ENCODE measurements at places on chromosomes 4 and X.

DNA sequence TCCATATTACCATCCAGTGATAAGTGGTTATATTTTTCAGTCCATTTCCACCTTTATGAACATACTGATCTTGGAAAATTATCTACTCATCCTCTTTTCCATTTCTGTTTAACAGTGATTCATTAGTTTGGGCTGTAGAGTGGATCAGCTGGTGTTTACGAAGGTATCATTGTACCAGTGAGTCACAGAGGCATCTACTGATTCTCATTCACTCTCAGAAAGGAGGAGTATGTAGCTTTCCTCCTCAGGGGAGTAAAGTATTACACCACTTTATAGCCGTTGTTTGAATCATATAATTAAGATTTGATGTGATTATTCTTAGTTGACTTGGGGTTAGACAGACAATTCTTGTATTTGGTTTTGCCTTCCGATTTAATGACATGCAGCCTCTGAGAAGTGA, 74.7 kb downstream of the GALNT7 start:
- no peak for DNase-seq

DNA sequence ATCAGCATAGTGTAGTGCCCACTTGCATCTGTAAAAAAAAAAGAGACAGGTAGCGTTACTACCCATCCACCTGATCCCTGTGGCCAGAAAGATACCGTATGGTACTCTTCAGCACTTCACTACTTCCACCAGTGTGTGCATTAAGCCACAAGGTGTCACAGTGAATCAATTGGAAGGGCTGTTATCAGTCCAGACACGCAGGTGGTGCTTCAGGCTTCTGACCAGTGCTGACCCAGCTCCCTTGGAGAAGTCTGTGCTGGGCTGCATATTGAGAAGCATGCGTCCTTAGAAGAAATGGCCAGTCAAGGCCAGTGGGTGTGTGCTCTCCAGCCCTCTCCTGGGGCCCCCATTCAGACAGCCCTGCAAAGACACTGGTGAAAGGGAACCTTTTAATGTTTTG, 10.6 kb downstream of the LDB2 start:
- DNase-seq, result no peak

DNA sequence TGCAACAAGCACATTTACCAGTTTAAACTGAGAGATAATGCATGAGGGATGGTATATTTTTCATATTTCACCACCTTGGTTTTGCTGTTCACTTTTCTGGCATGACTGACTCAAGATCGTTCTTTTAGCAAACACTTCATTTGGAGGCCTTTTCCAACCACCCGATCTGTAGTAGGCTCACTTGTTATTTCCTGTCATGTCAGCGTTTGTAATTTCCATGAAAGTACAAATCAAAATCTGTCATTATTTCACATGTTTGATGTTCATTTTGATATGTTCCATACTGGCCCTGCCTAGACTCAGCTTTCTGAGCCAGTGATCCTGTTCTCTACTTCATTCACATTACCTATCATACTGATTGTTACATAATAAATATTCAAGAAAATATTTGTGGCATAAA, 1888.3 kb upstream of the PCDH7 start:
- DNase-seq, result no peak

- no peak for DNase-seq
Observed at GRCh38 chr4:88136249-88136648, 22.2 kb downstream of the ABCG2 start.

DNA sequence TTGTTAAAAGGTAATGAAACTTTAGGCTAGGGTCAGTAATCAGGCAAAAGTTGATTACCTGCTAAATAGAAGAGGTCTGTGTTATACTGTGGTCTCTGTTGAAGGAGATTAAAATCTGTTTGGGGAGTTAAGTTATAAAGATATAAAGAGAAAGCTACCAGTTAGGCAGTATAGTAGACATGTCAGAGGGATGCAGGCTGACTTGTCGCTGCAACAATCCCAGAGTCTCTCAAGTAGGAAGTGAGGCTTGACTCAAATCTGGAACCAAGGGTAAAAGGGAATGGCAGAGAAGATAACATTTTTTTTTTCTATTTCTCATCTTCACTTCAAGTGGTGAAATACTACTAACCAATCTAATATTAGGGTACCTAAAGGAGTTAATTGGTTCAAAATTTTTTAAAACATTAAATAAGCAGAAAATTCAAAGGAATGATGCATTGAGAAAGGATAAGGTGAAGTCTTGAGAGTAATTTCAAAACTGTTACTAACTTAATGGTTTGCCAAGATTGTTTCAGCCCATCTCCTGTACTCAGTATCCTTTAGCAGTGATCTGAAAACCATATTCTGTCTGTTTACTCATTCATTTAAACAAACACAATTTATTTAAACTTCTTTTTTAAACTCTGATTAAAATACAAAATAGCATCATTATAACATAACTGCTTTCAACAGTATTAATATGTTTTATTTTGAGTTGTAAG, 12.8 kb downstream of the HERC3 start:
- no peak for DNase-seq

DNA sequence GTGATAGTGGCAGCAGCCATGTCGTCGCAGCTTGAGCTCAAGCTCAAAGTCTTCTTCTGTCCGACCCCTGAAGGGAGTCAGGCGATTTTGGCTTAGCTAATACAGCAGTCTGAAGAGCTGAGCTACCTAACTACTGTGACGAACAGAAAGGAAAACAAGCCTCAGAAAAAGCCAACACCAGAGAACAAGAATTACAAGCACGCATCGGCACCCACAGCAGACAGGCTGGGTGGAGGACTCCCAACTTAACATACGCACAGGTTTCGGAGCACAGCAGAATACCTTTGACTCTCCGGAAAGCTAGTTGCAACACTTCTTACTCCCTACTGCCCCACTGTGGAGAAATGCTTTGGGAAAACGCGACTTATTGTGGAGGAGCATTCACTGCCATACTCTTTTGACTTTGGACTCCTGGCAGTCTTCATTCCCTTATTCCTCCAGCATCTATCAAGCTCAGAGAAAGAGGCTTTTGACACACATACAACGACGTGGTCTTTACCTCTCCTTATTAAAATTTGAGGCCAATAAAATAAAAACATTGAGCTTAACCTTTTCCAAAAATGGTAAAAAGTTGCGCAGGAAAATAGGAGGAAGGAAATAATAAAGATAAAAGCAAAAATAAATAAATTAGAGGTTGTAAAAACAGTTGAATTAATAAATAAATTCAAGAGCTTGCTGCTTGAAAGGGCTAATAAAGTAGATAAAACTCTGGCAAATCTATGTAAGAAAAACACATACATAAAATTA, 41.3 kb upstream of the GPC3 start:
- no peak for DNase-seq

DNA sequence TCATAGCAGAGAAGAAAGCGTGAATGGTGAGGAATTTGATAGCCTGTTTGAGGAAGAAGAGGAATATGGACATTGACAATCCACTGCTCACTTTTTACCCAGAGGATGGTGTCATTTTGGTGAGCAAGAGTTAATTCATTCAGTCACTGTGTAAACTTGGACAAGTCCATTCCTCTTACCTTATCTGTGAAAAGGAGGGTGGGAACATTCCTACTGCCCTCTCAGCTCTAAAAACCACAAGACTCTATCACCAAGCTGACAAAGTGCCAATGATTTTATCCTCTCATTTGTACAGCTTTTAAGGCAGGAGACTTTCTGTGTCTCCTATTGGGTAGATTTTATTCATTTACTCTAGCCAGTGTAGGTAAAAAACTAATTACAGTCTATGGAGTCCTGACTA, 103.8 kb downstream of the LUZP4 start:
- DNase-seq, result no peak

DNA sequence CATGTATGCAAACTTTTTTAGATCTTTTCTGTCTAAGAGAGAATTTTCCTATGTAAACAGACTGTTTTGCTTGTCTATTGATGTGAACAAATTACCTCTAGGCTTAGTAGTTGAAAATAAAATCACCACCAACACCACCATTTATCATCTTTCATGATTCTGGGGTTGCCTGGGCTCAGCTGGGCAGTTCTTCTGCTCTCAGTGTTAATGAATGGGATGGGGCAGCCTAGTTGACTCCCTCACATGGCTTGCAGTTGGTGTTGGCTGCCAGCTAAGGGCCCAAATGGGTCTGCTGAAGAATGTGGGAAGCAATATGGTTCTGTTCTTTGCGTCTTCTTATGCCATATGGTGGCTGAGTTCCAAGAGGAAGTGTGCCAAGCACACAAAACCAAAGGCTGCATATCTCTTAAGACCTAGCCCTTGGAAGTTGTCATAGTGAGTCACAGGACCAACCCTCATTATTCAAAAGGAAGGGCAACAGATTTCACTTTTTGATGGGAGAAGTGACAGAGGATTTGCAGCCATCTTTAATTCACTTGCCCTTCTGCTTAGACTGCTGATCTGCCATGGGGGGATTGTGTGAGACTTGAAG, 17.9 kb downstream of the REELD1 start:
- DNase-seq, result no peak

DNA sequence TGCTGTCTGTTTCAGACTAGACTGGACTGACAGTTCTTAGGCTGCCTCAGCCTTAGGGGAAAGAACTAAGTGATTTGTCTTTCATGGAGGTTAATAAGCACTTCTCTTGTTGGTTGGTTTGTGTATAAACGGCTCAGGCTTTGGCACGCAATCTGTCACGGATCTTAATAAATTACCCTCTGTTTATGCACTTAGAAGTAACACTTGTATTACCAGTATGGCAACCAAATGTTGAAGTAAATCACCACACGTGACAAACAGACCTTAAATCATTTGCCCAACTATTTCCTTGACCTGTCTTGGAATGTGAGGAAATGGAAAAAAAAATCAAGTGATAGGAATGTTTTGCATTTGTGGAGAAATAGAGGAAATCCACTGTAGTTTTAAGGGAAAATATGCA, 69.9 kb downstream of the TEX13A start:
- no peak for DNase-seq

DNA sequence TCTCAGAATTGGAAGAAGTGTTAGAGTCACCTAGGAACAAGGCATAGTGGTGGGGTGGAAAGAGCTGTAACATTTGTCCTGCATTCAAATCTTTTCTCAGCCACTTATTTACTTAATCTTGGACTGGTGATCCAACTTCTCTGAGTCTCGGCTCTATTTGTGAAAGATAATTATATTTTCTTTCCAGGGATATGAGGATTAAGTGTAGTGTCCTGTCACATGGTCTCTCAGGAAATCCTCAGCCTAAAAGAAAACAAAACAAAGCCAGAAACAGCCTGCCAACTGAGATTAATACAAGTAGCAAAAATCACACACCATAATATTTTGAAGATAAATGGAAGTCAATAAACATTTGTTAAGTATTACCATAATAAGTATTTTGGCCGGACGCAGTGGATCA, 33.3 kb upstream of the ETNPPL start:
- DNase-seq, result no peak

DNA sequence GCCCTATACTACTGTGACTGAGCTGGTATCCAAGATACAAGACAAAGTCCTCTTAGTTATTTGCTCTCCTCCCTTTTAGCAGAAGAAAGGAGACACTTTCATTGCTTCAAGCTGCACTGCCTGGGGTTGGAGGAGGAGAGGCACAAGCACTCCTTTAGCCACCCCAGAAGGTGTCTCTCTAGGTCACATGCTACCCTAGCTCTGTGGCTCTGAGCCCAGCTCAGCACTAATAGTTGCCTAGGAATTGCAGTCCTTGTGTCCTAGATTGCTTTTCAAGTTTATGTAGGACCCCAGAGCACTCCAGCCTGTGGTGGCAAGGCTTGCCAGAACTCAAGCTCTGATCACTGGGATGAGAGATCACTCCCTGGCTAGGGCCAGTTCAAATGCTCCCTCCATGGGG, 24.4 kb upstream of the LHFPL1 start:
- no peak for DNase-seq
